ENCODE measurements at places on chromosomes 13 and 19. TPM values are rescaled to one million over a fixed set of nuclear protein-coding genes. Genes with fewer than 3 reads are reported as not detected.

GRCh38 chr13:76928456-76928855, 19.9 kb upstream of the ACOD1 start:
- no peak for DNase-seq
- no peaks in the 10 kb centered on the region for H3K4me1 ChIP-seq
- no peaks in the 10 kb centered on the region for H3K36me3 ChIP-seq
- H3K27ac ChIP-seq: no peak overlapping the region
- H3K4me3 ChIP-seq: no peak overlapping the region

GRCh38 chr13:48511621-48512230, 21.2 kb downstream of the RCBTB2 start:
- no peak overlapping the region for H3K4me3 ChIP-seq
- peaks cover 17% of the 10 kb centered on the region for H3K4me1 ChIP-seq
- DNase-seq: no peak
- H3K27ac ChIP-seq: no peak overlapping the region

DNA sequence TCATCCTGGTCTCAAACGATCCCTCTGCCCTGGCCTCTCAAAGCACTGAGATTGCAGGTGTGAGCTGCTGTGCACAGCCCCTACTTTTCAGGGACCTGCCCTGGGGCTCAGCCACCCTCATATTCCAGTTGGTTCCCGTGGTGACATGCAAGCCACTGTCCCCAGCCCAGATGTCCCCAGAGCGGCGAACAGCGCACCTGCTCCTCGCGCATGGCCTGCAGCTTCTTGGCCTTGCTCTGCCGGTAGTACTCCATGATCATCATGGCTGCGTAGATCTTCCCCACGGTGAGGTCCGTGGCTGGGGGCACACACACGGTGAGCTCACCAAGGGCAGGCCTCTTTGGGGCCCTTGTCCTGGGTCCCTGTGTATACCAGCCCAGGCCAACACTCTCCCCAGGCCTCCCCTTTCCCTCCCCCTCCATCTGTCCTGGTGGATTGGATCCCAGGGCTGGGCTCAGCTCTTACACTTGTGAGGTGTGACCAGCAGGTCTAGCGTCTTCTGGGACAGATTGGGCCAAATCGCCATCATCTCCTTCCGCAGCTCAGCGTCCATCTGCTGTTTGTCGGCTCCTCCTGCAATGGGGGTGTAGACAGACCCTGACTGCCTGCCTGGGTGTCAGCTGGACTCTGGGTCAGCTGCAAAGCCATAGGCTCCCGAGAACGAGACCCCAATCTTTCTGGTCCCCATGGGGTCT, 64.0 kb downstream of the IER2 start:
- H3K27me3 ChIP-seq: no peaks in the 10 kb centered on the region
- H3K36me3 ChIP-seq: no peaks in the 10 kb centered on the region
- peaks cover 22% of the 10 kb centered on the region for H3K4me1 ChIP-seq

GRCh38 chr13:32098272-32098671, 66.7 kb downstream of the FRY start:
- H3K36me3 ChIP-seq: peaks cover 11% of the 10 kb centered on the region
- H3K27ac ChIP-seq: no peak overlapping the region
- H3K27me3 ChIP-seq: no peaks in the 10 kb centered on the region
- no peak overlapping the region for H3K4me3 ChIP-seq
- DNase-seq: peak; percentile 6

DNA sequence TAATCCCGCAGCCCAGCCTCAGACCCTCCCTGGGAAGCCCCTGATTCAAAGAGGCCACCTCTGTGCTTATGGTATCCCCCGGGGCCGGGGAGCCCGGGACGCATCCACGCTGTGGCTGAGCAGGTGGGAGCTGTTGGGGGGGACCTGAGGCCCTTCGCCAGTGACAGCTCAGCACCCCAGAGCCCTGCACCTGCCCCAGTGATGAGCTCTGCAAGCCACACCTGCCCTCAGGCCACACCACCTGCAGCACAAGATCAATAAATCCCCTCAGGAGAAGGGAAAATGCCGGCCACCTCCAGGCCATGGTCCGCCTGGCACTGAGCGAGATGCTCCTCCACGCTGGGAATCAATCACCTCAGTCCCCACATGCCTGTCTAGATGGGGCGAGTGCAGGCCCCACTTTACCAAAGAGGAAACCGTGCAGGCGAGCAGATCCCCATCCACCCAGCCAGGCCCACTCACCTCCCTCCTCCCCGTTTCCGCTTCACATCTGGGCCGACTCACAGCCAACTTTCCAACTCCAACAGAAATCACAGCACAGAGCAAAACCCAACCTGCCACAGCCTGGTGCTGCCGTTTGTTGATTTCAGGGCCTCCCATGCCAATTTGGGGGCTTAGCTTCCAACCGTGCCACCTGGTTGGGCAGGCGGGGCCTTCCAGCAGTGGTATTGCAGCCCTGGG, 12.8 kb downstream of the MOB3A start:
- H3K4me1 ChIP-seq: peaks cover 55% of the 10 kb centered on the region
- H3K27me3 ChIP-seq: no peaks in the 10 kb centered on the region
- DNase-seq: peak; percentile 83
- H3K27ac ChIP-seq: peak overlapping the region; percentile 99
- peak overlapping the region; percentile 96 for H3K4me3 ChIP-seq
- peaks cover 68% of the 10 kb centered on the region for H3K36me3 ChIP-seq

Gene ZNF324
- 4.7 TPM for total RNA-seq

DNA sequence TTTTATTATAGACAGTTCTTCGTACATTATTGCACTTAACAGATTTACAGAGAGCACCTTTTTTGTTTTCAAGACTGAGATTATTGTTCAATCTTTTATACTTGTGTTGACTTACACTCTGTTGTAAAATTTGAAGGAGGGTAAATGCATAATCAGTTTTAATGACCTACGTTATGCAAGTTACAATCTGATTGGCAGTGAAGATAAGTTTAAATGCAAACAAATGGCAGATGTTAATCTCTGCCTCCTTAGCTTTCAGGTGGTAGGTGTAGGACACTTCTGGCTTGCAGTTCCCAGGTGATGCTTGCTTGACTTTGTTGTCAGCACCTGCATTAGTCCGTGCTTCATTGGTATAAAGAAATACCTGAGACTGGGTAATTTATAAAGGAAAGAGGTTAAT, 424.9 kb downstream of the FGF9 start:
- peaks cover 4% of the 10 kb centered on the region for H3K4me1 ChIP-seq
- no peak overlapping the region for H3K27ac ChIP-seq
- H3K4me3 ChIP-seq: no peak overlapping the region
- no peaks in the 10 kb centered on the region for H3K27me3 ChIP-seq
- H3K36me3 ChIP-seq: no peaks in the 10 kb centered on the region
- no peak for DNase-seq

GRCh38 chr19:17436874-17437267, 11.6 kb downstream of the TMEM221 start:
- no peak overlapping the region for H3K4me3 ChIP-seq
- no peaks in the 10 kb centered on the region for H3K27me3 ChIP-seq
- H3K4me1 ChIP-seq: no peaks in the 10 kb centered on the region
- no peak for DNase-seq

DNA sequence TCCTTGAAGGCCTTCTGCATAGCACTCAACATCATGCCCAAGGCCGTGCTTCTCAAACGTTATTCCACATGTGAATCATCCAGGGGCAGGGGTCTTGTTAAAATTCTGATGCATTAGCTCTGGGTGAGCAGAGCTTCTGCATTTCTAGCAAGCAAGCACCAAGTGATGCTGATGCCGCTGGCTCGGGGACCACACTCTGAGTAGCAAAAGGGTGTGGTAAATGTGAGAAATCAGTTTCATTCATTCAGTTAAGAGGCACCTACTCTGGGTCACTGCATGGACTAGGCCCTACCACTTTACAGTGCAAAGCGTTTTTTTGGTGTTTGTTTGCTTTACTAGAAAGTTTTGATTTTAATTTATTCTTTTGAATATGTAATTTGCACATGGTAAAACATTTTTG, 7.2 kb downstream of the KRTDAP start:
- no peak overlapping the region for H3K27ac ChIP-seq
- no peak for DNase-seq
- no peaks in the 10 kb centered on the region for H3K36me3 ChIP-seq
- H3K27me3 ChIP-seq: no peaks in the 10 kb centered on the region

Gene ATP4A
- total RNA-seq: not detected

All from activated CD4-positive, alpha-beta T cell treated with anti-CD3 and anti-CD28 coated beads for 36 hours (primary cell).